ENCODE measurements at places on chromosomes 7 and 10. TPM values are rescaled to one million over a fixed set of nuclear protein-coding genes. Genes with fewer than 3 reads are reported as not detected.

The PMPCB gene
- 93.5 TPM for polyA plus RNA-seq

The OPN1SW gene
- polyA plus RNA-seq: 1.5 TPM

The AKR1D1 gene
- 0.16 TPM for polyA plus RNA-seq

The ASAH2B gene
- polyA plus RNA-seq: 12.4 TPM

The HMX2 gene
- not detected for polyA plus RNA-seq

The SPDYE16 gene
- polyA plus RNA-seq: 4.1 TPM

The MAPK8 gene
- 93.1 TPM for polyA plus RNA-seq

The PDAP1 gene
- polyA plus RNA-seq: 135 TPM

The TFR2 gene
- 1.1 TPM for polyA plus RNA-seq

The SORCS1 gene
- 0.22 TPM for polyA plus RNA-seq

All from right lung (tissue), 10 donors.